ENCODE measurements at places on chromosomes 3 and 15.

GRCh38 chr3:98038286-98038685, 3.2 kb upstream of the GABRR3 start:
- DNase-seq: no peak

DNA sequence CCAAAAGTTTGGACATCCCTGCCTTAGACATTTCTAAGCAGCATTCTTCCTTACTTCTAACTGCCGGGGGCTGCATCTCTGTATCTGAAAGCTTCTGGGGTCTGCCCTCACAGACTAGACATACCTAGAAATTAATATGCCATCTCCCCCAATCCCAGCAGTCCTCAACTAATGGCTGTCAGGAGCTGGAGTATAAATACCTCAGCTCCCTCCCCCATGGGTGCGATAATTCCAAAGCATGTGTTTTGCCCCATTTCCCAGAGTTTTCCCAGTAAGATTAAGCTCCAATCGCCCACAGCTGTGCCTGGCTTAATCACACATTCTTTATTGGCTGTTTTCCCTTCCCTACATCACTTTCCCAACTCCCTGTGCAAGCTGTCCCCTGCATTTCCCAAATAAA, 13.8 kb upstream of the VPS8 start:
- no peak for DNase-seq

GRCh38 chr3:72977060-72977808, 19.4 kb upstream of the PPP4R2 start:
- DNase-seq: no peak

GRCh38 chr3:17623464-17623863, 119.0 kb downstream of the TBC1D5 start:
- DNase-seq: no peak

GRCh38 chr3:184110316-184110725, 13.5 kb downstream of the HTR3E start:
- no peak for DNase-seq

DNA sequence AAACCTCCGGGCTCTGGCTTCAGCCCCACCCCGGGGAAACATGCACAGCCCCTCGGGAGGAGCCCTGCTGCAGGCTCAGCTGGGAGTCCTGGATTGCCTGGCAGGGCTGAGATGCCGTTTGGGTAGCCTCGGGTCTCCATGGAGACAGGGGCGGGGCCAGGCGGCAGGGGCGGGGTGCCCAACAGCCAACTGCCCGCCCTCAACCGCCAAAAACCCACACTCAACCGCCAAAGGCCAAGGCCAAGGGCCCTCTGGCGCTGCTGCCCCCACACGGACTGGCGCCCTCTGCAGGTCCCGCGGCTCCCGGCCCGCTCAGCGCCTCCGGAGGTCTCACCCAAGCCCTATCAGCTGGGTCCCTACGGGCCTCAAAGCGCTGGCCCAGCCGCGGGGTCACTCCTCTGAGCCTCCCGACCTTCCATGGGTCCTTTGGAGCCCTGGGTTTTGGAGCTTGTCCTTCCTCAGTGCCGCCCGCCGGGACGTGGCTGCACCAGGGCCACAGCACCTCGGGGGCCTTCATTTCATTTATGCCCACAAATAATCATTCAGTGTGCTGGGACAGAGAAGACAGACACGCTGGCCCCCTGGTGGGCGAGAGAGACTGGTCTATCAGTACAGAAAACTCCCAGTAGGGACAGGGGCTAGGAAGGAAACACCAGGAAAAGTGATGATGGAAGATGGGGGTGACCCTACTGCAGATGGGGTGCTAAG, 33.5 kb upstream of the ACAD9 start:
- no peak for DNase-seq

- DNase-seq: no peak
Measured at GRCh38 chr3:185365291-185366073, 2.5 kb downstream of the MAP3K13 start.

GRCh38 chr3:123333401-123333800, 115.5 kb downstream of the ADCY5 start:
- DNase-seq: no peak

- DNase-seq: no peak
Measured at GRCh38 chr15:57924598-57924997, 140.9 kb downstream of the ALDH1A2 start.

DNA sequence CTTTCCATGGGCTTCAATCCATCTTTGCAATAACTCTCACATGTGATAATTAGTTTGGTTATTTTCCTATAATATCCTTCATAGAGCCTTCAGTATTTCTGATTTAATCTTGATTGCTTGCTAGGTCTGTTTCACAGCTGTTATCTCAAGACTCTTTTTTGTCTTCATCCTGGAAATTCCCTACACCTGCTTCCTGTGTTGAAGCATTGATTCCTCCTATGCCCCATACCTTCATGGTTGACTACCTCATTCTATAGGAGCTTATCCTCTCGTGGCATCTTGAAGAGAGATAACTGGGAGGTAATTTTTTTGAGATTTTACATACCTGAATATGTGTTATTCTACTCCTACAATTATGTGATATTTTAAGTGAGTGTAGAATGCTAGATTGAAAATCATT, 26.7 kb downstream of the PIK3CA start:
- DNase-seq: no peak

- DNase-seq: no peak
Measured at GRCh38 chr3:172710664-172711453, at the start of gene NCEH1. NCEH1 (minus strand) TSS chr3:172711067; CDS start chr3:172710984, 83 bp downstream.

DNA sequence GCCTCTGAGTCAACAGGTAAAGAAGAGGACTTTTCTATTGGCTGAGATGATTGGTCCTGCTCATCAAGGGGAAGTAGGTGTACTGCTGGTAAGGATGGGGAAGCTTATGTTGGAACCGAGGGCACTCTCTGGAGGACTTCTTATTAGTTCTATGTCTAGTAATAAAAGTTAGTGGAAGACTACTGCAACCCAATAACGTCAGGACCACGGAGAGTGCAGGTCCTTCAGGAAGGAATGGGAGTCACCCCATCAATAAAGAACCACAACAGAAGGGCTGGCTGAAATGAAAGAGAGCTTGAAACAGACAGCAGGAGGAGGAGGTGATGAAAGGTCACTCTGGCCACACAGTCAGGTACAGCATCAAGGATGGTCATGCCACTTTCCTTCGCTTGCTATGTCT, 68.8 kb upstream of the PRR23E start:
- DNase-seq: no peak

GRCh38 chr15:69400850-69401249, 13.3 kb upstream of the KIF23 start:
- no peak for DNase-seq

DNA sequence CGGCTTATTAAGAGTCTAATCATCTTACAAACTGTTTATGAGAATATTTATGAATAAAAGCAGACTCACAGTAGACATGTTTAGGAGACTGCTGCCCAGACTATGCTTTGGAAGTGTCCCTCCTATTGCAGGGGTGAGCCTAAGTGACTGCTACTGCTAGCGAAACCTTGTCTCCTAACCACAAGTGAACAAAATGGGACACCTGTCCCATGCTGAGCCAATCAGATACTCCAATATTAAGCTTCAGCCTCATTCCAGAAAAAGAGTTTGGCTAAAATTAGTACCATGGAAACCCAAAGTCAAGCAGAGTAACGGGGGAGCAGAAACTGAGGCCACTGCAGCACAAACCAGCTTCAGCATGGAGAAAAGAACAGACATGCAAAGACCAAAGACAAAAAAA, 4.6 kb downstream of the DENND6A start:
- no peak for DNase-seq

GRCh38 chr15:68592054-68592453, 13.3 kb downstream of the CORO2B start:
- no peak for DNase-seq

DNA sequence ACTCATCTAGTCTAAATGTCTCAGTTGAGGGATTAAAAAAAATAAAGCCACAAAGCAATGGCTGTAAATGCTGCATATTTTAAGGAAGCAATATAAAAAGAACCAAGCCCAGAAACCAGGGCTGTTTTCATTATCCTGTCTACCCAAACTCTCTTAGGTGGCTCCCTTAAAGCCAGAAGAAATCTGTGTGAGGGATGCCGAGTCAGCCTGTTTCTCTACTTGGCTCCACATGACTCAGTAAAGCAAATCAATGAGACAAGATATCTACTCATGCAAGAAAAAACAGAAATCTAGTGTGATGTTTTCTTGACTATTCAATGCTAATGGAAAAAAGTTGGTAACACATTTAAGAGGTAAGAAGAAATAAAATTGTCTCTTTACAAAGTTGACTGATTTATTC, 296.2 kb downstream of the ZBTB20 start:
- no peak for DNase-seq

GRCh38 chr3:79172241-79172640, 595.6 kb downstream of the ROBO1 start:
- DNase-seq: no peak

- no peak for DNase-seq
Measured at GRCh38 chr3:71771884-71772283, 13.1 kb downstream of the PROK2 start.

DNA sequence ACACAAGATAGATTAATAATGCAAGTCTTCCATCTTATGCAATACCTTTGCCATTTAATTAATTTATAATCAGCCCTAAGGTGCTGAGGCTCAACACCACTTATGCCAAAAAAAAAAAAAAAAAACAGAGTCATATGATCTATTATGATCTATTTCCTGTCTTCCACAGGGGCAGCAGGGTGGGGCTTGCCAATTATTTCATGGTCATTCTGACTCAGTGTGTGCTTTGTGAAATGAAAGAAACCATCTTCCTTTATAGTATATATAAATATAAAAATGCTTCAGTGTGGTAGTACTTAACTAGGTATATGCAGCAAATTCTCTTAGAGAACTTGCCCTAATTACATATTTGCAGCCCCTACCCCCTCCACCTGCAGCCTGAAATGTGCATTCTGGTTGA, 7.2 kb upstream of the RARB start:
- DNase-seq: no peak

- DNase-seq: no peak
Measured at GRCh38 chr3:18732474-18732873, 307.3 kb upstream of the SATB1 start.

GRCh38 chr15:68524753-68525584, 53.8 kb upstream of the CORO2B start:
- DNase-seq: peak; percentile 90

DNA sequence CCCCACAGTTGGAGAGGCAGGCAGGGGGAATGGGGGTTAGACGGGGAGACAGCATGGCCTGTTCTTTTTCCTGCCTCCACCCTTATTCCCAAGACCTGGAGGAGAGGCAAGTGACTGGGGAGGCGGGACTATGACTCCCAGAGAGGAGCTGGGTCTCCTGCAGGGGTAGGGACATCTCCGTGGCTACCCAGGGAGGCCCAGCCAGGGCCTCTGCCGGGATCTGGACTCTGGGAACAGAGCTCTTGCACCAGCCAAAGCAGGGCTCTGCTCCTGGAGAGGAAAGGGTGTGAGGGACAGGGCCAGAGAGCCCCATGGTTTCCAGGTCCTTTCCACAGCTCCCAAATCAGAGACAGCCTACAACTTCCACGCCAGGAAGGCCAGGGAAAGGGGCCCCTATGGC, 22.8 kb downstream of the CFAP100 start:
- no peak for DNase-seq

DNA sequence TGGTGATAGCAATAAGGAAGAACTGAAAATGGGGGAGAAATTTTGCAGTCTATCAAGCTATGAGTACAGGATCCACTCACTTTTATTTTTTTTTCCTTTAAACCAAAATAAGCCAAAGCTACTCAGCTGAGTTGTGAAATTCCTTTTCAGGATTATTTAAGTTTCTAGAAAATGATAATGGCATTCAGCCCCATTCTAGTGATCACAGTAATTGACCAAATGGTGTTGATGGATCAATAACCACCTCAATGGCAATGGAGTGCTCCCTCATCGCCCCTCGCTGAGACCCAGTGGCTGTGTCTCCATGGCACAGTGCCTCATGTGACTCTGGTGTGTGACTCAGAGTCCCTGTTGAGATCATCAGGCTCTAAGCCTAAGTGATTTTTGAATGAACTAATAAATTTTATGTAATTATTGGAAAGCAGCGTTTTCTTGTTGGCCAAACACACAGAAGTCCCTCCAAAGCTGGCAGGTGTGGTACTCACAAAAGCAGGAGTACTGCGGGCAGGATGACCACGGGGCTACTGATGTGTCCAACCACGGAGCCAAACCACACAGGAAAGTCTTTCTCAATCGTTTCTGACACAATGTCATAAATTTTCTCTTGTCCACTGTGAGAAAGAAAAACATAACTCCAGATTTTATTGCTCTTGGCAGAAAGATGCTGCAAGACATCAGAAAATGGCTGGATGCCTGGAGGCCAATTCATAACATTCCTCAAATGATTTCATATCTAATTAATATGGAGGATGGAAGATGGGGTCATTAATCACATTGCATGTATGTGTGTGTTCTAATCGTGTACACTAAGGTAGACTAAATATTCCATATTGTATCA, 14.4 kb upstream of the STARD5 start:
- no peak for DNase-seq

DNA sequence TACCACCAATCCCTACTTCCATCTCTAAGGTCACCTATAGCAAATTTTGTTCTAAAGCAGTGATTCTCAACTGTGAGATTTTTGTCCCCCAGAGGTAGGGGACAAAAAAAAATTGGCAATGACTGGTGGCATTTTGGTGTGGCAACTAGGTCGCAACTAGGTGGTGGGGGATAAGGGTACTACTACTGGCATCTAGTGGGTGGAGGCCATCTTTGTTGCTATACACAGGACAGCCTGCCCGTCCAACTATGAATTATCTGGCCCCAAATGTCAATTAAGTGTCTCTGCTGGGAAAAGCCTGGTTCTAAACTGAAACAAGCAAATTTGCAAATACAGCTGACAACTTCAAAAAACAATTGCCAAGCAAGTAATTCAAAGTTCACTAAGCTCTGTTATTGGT, 1.4 kb downstream of the MTMR10 start:
- no peak for DNase-seq

DNA sequence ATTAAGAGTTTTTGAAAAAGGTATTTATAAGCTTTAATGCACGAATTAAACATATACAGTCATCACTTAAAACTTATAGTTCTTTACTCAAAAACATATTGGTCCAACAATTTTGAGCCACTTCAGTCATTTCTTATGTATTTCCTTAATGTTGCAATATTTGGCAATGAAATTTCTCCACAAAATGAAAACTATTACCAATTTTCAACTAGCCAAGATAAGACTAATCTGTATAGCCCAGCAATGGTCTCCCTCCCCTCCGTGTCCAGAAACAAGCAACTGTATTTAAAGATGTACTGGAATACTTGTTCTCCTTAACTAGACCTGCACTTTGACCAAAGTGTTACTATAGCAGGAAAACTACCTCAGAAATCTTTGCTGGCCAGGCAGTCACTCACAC, 9.2 kb downstream of the ARF4 start:
- DNase-seq: no peak

DNA sequence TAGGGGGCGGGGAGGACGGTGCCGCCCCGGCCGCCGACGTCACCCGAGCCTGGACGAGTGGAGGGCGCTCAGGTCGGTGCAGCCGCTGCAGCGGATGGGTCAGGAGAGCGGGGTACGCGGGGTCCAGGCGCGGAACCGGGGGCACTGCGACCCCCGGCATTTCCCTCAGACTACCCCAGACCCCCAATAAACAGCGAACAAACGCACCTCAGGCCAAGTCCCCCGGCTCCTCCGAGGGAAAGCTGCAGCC, 78.9 kb downstream of the IQSEC1 start:
- no peak for DNase-seq
